ENCODE measurements at places on chromosomes 6 and 20. TPM values are rescaled to one million over a fixed set of nuclear protein-coding genes. Genes with fewer than 3 reads are reported as not detected.

DNA sequence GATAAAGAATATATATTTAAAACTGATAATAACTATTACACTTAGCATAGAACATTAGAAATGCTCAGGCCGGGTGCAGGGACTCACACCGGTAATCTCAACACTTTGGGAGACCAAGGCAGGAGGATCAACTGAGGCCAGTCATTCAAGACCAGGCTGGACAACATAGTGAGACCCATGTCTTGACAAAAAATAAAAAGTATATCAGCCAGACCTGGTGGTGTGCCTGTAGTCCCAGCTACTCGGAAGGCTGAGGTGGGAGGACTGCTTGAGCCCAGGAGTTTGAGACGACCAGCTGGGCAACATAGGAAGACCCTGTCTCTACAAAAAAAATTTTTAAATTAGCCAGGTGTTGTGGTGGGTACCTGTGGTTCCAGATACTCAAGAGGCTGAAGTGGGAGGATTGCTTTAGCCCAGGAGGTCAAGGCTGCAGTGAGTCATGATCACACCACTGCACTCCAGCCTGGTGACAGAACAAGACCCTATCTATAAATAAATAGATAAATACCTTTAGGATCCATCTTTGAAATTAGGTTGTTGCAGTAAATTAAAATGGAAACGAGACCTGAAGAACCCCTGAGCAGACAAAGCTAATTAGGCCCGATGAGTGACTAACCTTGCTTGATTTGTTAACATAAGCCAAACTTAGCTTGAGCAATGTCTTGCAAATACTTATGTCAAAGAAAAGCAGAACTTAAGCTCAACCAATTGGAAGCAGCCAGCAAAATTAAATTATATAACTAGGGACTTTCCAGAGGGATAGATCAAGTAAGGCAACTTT, 75.8 kb upstream of the E2F3 start:
- H3K27ac ChIP-seq = no peak overlapping the region
- H3K4me3 ChIP-seq = no peak overlapping the region
- H3K27me3 ChIP-seq = no peaks in the 10 kb centered on the region
- DNase-seq = no peak

DNA sequence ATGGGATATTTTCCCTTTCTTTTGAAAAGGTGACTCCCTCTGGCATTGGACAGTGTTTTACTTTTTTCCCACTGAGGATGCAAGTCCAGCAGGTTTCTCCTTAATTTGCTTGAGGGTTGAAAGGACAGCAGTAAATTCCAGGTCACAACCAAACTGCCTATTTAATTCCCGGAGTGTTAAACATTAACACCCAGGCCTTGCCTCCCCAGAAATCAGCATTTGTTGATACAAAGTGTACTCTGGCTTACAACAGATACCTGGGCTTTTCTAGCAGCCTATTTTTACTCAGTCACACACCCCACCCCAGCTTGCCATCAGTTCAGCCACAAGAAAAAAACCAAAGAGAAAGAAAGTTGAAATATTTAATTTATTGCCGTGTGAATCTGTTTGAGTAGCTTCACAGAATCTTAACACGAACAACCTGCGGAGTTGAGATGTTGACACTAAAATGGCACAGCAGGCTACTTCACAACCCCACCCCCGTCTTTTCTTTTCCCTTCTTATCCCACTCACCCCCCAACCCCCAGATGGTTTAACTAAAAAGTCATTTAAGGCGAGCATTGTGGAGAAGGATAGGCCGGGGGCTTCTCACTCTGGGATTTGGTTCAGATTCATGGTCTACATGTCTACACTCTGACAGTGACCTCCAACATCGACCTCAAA, 45.7 kb downstream of the MYLIP start:
- no peak overlapping the region for H3K27ac ChIP-seq
- no peaks in the 10 kb centered on the region for H3K36me3 ChIP-seq
- no peak overlapping the region for H3K4me3 ChIP-seq
- DNase-seq = no peak
- H3K4me1 ChIP-seq = no peaks in the 10 kb centered on the region

- H3K4me1 ChIP-seq = no peaks in the 10 kb centered on the region
- no peaks in the 10 kb centered on the region for H3K36me3 ChIP-seq
- H3K27ac ChIP-seq = no peak overlapping the region
- no peak for DNase-seq
- H3K27me3 ChIP-seq = no peaks in the 10 kb centered on the region
- H3K4me3 ChIP-seq = no peak overlapping the region
Measured at GRCh38 chr6:285030-285771, 7.1 kb upstream of the DUSP22 start.

DNA sequence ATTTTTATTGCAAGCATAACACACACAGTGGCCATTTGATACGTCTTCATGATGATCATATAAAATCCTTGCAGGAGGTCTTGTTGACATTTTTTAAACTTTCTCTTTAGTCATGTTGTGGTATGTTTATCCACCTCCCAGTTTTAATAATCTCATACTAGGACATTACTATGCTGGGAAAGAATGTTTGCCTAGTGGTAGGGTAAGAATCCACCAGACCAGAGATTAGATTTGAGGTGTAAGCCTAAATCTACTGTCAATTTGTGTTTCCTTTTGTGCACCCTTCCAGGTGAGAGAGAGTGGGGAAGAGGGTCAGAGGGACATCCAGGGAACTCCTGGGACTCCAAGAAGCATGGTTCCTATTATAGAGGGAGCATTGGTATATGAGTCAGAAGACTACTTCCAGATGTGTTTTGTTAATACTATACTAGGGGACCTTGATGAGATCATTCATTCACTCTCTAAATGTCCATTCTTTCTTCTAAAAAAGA, 298.3 kb upstream of the SASH1 start:
- no peaks in the 10 kb centered on the region for H3K27me3 ChIP-seq
- DNase-seq = no peak
- H3K27ac ChIP-seq = no peak overlapping the region
- H3K36me3 ChIP-seq = no peaks in the 10 kb centered on the region

DNA sequence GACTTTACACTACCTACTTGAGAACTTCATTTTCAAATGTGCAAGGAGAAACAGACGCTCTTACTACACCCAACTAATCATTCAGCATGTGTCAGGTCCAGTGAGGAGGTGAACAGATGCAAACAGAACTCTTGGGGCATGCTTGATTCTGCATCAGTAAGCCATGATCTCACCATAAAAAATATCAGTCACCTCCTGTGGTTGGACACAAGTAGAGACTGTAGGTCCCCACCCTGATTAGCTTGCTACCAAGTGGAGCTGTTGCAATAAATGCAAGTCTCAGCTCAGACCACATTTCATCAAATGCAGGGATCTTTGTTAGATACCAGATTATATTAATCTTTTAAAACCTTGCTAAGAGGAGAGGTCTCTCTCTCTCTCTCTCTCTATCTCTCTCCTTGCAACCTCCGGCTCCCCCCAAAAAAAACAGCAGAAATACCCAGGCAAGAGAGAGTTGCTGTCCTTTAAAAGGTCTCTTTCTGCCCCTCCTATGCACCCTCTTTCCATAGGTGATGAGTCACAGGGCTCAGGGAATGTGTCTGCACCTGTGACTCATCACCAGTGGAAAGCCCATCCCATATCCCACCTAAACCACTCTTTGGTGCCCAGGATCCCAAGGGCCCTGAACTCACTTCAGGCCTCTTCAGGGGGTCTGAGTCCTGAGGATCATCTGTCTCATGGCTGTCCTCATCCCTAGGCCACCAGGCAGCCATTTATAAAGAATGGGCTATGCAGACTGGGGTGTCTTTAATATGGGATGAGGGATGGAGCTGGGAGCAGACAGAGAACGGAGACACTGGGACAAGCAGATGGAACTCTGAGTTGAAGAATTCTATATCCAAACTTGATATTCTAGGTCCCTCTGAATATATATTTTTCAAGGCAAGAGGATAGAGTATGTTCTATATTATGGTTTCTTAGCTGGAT, 154.5 kb downstream of the QRSL1 start:
- no peak for DNase-seq
- H3K4me1 ChIP-seq = no peaks in the 10 kb centered on the region
- H3K4me3 ChIP-seq = no peak overlapping the region
- H3K27me3 ChIP-seq = no peaks in the 10 kb centered on the region
- H3K27ac ChIP-seq = no peak overlapping the region

GRCh38 chr6:34583461-34583860, 27.3 kb upstream of the SPDEF start:
- H3K36me3 ChIP-seq = no peaks in the 10 kb centered on the region
- H3K27me3 ChIP-seq = no peaks in the 10 kb centered on the region
- DNase-seq = no peak

GRCh38 chr20:64216036-64216435, 39.5 kb upstream of the PCMTD2 start:
- H3K4me1 ChIP-seq = peaks cover 32% of the 10 kb centered on the region
- no peak for DNase-seq
- no peak overlapping the region for H3K27ac ChIP-seq
- H3K27me3 ChIP-seq = no peaks in the 10 kb centered on the region

DNA sequence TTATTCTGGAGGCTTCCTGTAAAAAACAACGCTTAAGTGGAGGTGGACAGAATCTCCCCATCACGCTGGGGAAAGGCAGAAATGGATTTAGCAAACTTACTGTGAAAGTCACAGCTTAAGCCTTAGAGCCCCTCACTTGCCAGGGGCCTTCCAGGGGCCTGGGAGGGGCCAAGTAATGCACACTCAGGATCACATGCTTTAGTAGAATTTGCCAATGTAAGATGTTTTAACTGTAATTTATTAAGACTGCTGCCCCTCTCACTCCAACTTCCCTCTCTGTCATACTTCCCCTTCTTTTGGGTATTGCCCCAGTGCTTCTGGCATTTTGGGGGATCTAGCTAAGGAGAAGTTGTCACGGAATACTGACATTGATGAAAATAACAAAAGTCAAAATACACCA, 12.6 kb upstream of the ADA start:
- no peak overlapping the region for H3K4me3 ChIP-seq
- no peaks in the 10 kb centered on the region for H3K4me1 ChIP-seq
- H3K27me3 ChIP-seq = no peaks in the 10 kb centered on the region
- H3K36me3 ChIP-seq = no peaks in the 10 kb centered on the region
- no peak for DNase-seq
- no peak overlapping the region for H3K27ac ChIP-seq

DNA sequence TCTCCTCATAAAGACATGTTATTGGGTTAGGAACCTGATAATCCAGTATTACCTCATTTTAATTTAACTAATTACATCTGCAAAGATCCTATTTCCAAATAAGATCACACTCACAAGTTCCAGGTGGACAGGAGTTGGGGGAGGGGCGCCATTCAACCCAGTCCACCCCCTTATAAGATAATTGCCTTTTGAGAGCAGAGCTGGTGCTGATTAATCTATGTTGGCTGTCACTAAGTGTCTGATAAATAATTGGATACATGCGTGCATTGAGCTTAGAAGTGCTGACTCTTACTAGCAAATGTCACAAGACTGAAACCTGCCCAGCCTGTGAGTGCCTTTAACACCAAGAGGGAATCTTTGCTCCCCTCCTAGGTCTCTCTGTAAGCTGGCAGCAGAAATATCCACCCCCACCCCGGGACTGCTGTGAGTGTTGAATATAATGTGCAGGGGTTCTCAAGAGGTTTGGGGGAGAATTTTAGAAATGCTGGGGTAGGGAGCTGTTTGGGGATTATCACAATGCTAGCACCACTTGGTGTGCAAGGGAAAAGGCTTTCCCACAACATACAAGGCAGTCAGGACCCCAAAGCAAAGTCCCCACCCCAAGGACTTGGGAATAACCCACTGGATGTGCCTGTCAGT, 87.5 kb downstream of the ANKRD60 start:
- H3K27ac ChIP-seq = no peak overlapping the region
- peaks cover 2% of the 10 kb centered on the region for H3K4me1 ChIP-seq
- no peak for DNase-seq
- no peaks in the 10 kb centered on the region for H3K27me3 ChIP-seq
- no peak overlapping the region for H3K4me3 ChIP-seq

DNA sequence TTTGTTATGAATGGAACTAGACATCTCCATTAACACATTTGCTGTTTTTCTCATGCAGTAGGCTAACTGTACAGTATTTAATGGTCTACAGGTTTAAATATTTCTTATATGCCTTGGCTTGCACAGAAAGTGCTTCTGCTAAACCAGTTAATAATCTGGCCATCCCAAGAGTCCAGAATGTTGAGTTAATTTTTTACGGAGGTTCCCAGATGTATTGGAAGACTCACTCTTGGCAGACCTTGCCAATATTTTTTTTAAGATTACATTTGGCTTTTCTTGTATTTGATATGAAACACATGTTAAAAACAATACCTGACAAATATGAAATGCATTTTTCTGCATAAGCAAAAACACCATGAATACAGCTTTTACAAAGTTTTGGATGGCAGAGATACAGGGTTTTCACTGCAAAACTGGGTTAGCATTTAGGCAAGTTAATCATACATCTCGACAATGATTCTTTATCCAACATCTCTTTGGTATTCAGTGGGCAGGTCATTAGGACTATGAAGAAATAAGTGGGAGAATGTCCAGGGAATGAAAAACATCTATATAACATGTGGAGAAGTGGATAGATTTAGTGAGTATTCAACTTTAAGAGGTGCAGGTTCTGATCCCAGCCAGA, 94.0 kb downstream of the SGK1 start:
- H3K27ac ChIP-seq = no peak overlapping the region
- no peaks in the 10 kb centered on the region for H3K27me3 ChIP-seq
- no peak overlapping the region for H3K4me3 ChIP-seq
- H3K36me3 ChIP-seq = no peaks in the 10 kb centered on the region

DNA sequence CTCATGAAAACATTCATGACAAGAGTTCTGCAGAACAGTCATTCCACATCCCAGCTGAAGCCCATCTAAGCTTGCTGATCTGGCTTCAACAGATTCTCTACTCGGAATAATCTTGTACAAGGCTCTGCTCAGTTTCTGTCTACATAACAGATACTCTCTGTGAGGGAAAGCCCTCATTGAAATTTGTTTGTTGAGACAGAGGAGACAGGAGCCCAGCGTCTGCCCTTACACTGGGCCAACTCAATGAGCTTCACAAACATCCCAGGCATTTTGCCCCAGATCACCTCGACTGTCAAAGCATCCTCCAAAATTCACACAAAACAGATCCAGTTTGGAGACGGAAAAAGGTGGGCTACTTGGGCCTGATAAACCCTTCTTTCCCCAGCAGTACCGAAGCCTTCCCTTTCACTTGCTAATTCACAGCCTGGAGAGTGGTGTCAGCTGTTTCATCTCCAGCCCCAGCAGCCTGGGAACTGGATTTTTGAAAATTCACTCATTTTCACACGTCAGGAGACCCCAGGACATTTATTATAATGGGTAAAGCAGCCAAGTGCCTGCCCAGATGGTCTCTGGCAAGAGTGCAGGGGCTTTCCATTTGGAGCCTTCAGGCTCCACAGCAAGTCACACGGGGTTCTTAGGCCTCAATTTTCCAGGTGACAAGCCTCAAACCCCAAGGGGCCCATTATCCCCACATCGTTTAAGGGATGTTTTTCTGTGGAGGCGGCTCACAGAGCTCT, 7.3 kb downstream of the CCDC167 start:
- no peak overlapping the region for H3K27ac ChIP-seq
- no peak for DNase-seq
- no peaks in the 10 kb centered on the region for H3K36me3 ChIP-seq
- H3K27me3 ChIP-seq = no peaks in the 10 kb centered on the region
- no peak overlapping the region for H3K4me3 ChIP-seq

ENPP5 gene
- total RNA-seq = 19.2 TPM

FOXA2 gene
- total RNA-seq = 39.5 TPM

IL20RA gene
- total RNA-seq = 16.2 TPM

TPBG gene
- total RNA-seq = 10.0 TPM
